HepG2 (cell line): ENCODE measurements at places on chromosomes 2 and 18.

GRCh38 chr2:122851972-122852531, 1096.6 kb downstream of the TSN start:
- no peak for DNase-seq

- DNase-seq: peak; percentile 99
Measured at GRCh38 chr2:20676353-20677215, 9.6 kb downstream of the GDF7 start.

DNA sequence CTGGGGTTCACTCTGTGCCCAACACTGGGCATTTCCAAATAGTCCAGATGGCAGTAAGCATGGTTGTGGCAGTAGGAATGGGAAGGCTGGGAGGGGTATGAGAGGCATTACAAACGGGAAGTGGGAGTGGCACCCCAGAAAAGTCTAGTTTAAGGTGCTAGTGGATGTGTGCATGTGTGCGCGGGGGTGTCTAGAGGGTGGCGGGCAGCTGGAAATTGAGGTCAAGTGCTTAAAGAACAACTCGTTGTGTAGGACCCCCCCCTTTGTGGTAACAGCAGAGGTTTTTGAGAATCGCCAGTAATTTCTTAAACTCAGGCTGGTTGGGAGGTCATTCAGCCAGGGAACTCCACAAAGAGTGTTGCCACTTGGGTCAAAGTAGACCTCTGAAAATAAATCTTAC, 69.9 kb downstream of the RHBDD1 start:
- no peak for DNase-seq

- DNase-seq: no peak
Measured at GRCh38 chr2:239727776-239728600, 297.2 kb downstream of the NDUFA10 start.

DNA sequence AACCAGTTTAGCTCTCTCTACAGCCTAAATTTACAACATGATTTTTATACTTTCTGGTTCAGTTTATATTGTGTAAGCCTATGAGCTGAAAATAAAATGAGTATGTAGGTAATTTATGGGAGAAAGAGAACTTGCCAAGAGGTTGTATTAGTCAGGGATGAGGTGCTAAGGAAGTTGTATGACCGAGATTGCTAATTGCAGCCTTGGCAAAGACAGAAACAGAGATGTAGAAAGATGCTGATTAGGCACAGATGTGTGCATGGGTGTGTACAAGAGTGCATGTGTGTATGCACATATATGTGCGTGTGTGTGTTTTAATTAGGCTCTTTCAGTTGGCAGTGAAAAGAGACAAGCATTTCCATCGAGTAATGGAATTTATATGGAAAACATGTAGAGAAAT, 213.9 kb downstream of the FBXO15 start:
- DNase-seq: no peak

- DNase-seq: no peak
Measured at GRCh38 chr18:70462078-70462439, 173.2 kb downstream of the SOCS6 start.

DNA sequence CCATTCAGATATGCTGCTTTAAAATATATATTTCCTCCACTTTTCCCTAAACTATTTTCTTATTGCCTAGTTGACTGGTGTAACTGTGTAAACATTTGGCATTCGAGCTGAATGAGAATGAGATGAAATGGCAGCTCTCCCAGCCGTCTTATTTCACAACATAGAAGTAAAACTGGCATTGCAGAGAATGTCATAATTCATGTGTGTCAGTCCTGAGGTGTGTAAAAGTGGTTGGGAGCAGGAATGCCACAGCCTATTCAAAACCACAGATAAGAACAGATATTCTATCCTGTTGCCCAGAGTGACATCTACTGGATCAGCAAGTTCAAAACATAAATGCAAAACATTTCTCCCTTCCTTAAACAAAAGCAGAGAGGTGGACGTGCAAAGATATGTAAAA, 565.5 kb upstream of the CHAC2 start:
- DNase-seq: peak; percentile 25

GRCh38 chr2:197713271-197713670, 8.1 kb downstream of the MARS2 start:
- DNase-seq: peak; percentile 39

- DNase-seq: no peak
Measured at GRCh38 chr18:66553824-66554223, 50.1 kb downstream of the CDH19 start.

- no peak for DNase-seq
Measured at GRCh38 chr2:64737547-64737946, 83.8 kb upstream of the SERTAD2 start.

- no peak for DNase-seq
Measured at GRCh38 chr2:147512206-147512605, 332.6 kb upstream of the ACVR2A start.

DNA sequence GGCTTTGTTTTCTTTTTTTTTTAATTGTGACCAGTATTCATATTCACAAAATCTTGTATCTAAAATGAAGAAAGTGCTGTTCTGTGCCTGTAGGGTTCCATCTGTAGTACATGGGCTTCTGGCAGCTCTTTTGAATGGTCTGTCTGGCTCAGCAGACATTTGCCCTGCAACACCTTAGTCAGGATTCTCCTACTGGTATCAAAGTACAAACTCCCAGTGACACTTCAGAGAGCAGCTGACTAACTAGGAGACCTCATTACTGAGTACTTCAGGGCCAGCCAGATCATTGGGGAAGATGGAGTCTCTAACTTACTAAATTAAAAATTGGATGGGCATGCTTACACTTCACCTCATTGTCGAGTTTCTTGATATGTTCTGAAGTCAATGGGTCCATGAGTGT, 39.7 kb downstream of the GRHL1 start:
- DNase-seq: no peak

- DNase-seq: no peak
Measured at GRCh38 chr18:76507830-76508385, 12.9 kb upstream of the ZNF516 start.

- DNase-seq: no peak
Measured at GRCh38 chr18:62432176-62432575, 90.6 kb upstream of the ZCCHC2 start.

DNA sequence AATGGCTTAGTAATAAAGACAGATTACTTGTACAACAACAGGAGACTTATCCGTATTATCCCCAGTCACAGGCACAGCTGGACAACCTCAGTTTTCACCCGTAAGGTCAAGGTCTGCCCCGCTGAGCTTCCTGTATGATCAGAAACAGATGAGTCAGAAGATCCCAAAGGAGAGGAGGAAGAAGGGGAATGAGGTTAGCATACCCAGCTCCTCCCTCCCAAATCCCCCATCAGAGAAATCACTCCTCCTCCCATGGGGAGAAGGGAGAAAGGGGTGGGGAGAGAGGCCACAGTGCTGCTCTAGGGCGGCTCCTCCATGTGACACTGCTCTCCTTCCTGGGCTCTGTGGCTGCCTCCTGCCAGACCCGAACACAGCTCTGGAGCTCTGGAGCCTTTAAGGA, 53.8 kb upstream of the SPTBN1 start:
- peak; percentile 62 for DNase-seq

DNA sequence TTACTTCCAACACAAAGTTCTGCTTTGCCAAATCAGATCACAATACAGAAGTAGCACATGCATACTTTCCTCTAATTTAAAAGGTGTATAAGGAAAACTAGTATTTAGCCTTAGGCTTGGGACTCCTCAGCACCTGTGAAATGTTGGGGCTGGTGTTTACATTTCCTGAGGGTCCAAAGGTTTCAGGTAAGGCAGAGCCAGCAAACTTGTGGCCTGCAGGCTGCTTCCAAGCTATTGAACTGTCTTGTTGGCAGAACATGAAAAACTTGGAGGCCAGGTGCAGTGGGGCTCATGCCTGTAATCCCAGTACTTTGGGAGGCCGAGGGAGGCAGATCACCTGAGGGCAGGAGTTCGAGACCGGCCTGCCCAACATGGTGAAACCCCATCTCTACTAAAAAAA, 26.5 kb upstream of the GPR39 start:
- no peak for DNase-seq

GRCh38 chr2:65639156-65639864, 206.9 kb upstream of the SPRED2 start:
- DNase-seq: no peak

DNA sequence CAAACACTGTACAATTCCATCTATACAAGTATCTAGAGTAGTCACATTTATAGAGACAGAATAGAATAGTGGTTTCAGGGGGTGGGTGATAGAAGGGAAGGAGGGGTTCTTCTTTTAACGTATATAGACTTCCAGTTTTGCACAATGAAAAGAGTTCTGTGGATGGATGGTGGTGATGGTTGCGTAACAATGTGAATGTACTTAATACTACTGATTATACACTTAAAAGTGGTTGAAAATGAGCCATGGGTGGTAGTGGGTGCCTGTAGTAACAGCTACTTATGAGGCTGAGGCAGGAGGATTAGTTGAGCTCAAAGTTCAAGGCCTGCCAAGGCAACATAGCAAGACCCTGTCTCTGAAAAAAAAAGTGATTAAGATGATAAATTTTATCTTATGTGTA, 85.8 kb downstream of the SETBP1 start:
- no peak for DNase-seq

DNA sequence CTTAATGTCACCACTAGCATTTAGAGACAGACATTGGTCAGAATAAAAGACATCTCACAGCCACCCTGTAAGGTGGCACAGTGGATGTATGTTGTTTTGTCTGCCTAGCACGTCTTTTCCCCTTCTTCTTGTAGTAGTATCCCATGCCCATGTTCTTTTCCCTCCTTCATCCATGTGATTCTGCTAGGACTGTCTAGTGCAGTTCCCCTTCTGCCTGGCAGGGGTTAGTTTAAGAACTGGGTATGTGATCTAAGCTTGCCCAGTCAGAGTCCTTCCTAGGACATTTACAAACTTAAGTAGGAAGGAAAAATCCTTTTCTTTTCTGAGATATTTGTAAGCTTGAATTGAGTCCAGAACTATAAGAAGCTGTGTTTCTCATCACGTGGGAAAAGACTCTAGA, 172.3 kb downstream of the BABAM2 start:
- DNase-seq: no peak

GRCh38 chr2:118388771-118389170, 300.5 kb downstream of the INSIG2 start:
- DNase-seq: no peak

DNA sequence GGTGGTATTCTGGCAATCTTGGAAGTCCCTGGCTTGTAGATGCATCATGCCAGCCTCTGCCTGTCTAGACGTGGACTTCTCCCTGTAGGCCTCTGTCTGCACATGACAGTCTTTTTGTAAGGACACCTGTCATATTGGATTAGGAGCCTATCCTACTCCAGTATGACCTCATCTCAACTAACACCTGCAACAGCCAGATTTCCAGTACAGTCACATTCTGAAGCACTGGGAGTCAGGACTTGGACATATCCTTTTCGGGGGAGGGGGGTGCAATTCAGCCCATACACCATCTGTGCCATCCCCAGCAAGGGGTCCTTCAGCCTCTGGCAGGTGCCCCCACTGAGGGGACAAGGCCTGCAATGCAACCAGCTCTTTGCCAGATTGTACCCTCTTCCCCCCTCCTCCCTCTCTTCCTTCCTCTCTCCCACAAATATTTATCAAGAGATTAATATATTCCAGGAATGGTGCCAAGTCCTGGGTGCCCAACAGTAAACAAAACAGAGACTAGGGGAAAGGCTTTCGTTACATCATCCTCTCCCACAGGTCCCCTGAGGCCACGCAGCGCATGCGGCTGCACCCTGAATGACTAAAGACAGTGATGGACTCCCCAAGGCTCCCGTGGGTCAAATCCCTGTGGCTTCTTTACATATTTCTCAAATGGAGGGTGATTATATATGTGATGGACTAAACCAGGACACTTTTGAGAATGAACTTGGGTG, 20.5 kb upstream of the MYCN start:
- DNase-seq: no peak

DNA sequence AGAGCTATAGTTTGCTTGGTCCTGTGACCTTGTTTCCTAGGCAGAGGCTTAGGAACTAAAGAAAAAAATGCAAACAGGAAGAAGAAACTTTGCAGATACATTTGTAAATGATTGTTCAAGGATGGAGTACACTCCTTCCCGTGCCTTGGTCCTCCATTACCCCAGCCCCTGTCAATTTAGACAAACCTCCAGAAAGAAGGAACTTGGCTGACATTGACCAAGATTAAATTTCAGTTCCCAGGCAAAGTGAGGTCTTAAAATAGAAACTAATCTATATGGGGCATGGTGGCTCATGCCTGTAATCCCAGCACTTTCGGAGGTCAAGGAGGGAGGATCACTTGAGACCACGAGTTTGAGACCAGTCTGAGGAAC, 179.9 kb upstream of the FN1 start:
- no peak for DNase-seq

DNA sequence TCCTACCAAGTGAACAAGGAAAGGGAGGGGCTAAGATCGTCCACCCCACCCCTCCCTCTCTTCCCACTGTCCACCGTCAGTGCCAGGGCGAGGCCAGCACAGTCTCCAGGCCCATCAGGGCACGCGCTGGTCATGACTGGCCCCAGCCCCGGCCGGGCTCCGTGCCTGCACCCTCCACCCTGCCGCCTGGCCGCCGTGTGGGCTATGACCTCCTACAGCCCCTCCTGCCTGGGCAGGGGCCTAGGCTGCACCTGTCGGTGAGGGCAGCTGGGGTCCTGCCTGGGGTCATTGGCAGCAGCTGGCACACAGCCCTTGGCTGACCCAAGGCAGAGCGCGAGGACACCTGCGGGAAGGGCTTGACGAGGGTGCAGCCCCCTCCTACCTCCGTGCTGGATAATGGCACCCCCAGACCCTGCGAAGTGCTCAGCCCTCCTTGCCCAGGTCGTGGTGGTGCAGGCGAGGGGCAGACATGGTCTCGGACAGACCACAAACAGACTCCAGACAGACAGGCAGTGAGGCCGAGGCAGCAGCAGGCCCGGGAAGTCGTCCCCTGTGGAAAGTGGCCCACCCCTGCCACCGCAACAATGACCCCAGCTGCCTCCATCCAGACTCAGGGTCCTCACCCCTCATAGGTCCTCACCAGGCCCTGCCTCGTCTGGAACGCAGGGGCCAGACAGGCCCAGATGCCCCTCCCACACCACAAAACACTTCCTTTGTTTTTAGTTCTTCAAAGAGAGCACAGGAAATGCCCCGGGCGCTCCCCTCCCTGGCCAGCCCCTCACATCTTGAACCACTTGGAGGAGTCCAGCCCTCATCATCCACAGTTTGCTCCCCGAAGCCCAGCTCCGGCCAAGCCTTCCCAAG, 43.1 kb upstream of the GPC1 start:
- no peak for DNase-seq

DNA sequence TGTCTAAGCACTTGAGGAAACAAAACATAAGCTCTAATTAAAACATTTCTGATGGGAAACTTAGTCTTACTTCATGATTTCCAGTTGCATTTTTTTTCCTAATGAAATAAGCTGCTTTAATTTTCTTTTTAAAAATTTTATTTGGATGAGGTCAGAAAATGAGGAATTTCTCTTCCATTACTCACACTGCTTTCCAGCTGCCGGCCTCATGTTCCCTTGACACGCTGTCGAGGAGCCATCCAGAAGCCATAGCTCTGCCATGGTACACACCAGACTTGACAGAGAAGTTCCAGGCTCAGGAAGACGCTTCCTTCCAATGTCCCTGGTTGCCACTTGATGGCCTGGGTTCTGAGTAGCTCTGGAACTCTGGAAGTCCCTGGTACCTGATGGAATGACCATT, 12.1 kb upstream of the MAPRE2 start:
- no peak for DNase-seq

GRCh38 chr2:222261504-222261903, 37.3 kb downstream of the PAX3 start:
- no peak for DNase-seq
